ENCODE measurements at places on chromosomes 1 and 21.

DNA sequence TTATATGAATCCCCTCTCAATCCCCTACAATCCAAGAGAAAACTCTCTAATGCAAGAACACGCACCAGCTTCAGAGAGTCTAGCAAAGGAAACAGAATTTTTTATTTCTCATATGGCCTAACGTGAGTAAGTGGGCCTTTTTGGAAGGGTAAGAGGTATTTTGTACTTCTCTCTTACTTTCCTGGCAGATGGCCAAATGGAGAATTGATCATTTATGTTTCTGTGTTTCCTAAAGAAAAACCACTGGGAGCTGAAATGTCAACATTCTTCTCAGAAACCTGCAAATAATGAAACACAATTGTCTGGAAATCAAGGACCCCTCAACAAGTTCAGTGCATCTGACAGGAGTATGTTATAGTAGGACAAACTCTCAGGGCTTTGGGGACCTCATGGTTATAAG is 176.4 kb upstream of the C8B start:
- DNase-seq = no peak

DNA sequence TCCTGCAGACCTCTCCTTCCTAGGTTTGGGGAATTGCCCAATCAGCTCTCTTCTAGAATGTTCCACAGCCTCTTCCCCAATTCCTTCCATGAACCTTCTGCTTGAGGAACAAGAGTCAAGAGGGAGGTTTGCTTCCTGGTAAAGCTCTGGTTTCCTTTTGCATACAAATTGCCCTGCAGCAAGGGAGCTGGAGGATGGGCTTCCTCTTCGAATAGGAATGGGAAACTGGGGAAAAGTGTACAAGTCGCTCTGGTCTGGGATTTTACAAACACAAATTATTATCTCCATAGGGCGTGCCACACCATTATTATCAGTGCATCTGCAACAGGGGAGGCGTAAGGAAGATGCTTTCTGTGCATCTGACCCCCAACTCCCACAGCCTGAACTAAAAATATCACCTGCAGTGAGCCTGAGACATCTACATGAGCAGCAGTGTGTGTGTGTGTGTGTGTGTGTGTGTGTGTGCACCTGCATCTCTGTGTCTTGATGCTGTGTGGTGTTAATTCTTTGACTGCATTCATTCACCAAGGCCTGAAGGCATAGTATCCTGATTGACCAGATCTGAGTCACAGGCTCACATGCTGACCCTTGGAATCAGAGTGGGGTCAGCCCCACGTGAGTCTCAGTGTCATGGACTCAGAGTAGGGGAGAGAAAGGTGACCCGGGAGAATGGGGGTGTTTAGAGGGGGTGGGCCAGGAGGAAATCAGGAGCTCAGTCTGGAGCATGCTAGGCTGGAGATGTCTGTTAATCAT is 272.9 kb downstream of the KAZN start:
- no peak for DNase-seq

- DNase-seq = no peak
Measured at GRCh38 chr1:25467193-25467592, 36.5 kb downstream of the MACO1 start.

DNA sequence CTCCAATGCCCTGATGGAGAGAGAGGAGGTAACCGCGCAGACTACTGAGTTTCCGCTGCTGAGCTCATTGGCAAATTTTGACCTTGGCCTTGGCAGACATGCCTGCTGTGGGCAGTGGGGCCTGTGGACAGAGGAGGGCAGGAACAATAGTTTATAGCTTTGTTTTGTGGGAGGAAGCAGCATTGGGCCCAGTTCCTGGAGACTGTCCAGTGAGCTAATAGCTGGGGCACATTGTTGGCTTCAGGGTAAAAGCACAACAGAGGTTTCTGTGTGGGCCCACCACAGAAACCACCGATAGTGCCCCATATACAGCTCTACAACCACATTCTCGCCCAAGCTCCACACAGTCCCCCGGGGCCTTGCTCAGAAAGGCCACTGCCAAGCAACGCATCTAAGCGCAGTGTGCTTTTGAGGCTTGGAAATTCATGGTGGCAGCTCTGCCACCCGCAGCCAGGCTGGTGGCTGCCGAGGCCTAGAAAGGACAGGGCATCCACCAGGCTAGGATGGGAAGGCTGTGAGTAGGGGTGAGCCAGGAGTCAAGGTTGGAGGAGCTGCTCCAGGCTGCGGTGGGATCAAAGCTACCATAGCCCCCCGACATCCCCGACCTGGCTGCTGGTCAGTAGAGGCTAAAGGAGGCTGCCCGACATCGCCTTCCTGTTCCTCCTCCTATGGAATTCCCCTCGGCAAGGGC is 43.2 kb downstream of the NEK2 start:
- DNase-seq = no peak

- DNase-seq = no peak
Measured at GRCh38 chr21:16308269-16308668, 578.5 kb downstream of the USP25 start.

DNA sequence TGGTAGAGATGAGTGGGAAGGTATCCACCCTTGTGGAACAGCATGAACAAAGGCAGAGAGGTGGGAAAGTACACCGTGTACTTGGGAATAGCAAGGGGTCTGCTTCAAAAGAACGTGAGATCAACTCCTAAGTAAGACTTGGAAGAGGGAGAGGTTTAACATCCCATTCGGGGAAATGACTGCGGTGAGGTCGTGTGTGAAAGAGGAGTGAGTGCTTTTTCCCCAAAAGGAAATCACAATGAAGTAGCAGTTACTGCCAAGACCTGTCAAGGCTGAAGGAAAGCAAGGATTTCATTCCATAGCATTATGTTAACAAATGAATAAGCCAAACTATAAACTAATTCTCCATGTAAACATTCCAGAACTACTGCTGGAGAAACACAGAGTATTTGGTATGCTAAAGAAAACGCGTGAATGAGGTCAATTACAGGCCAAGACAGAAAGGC is 20.0 kb upstream of the SYDE2 start:
- no peak for DNase-seq

DNA sequence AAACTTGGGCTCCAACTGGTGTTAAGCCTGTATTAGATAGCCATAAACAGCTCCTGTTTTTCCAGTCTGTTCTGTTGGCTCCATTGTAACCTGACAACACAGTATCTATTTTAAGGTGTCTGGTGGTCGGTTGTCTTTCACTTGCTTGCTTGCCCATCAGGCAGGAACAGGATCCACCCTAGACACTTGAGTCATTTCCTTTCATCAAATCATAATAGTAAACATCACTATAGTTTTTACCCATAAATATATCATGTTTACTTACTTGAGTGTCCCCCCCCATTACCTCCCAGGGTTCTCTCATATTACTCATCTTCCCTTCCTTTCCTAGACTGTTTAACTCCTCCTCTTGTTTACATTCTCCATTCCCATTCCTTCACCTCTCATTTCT is 2.9 kb downstream of the DDI2 start:
- peak; percentile 46 for DNase-seq

DNA sequence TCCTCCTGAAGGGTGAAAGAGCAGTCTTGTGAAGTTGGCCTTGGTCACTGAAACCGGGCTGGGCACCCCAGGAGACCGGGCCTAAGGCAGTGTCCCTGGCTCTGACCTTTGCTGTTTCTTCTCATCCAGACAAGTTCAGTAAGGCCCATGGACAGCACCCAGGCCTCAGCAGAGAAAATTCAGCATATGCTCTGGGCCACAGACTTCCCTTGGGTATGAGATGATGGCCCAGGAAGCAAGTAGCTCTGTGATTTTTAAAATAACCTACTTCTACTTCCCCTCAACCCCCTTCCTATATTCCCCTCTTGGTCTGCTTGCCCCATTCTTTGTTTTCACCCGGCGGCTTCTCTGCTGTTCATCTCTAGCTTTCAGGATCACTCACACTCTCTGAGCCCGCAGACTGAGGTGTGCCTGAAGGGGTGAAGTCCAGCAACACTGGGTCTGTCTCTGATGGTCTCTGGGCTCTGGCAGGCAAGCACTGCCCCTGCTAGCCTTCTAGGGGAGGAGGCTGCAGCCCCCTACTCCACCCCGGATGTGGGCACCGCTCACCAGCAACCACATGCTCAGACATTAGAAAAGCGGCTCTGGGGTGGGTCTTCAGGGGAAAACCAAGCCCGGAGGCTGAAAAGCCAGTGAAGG is 2.9 kb upstream of the GPR25 start:
- peak; percentile 48 for DNase-seq

GRCh38 chr1:41537788-41538351 is 53.4 kb upstream of the EDN2 start:
- DNase-seq = no peak

GRCh38 chr1:34915521-34915920 is 13.9 kb downstream of the DLGAP3 start:
- no peak for DNase-seq

DNA sequence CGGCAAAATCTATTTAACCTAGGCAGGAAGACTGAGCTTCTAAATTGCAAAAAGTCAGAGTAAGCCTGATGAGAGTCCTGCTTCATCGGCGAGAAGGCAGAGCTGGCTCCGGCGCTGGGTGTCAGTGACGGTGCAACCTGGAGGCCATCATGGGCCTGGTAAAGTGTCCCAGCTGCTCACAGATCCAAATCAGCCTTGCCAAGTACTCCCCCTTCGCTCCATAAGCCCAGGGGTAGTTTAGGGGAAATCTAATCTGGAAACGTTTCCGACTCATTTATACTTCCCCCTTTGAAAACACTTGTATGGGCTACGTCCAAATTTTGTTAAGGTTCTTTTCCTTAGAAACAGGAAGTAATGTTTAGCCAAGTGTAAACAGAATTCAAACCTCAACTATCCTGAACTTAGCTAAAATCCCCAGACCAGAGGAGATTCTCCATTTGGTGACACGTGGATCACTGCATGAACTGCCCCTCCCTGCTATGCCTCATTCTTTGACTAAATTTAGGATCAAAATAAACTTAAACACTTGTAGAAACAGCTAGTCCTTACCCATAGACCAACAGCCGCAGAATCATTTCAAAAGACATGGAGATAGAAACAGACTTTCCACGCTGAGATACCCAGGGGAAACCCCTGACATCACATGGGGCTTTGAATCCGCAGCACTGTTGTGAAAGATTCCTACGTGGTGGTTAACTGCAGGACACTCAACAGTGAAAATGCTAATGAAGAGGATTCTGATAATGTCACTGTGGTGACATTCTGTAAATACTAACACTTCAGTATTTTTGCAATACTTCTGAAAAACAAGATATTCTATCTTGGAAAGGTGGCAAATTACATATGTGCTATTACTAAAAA is 172.7 kb downstream of the TGFBR3 start:
- peak; percentile 64 for DNase-seq

- no peak for DNase-seq
Measured at GRCh38 chr1:66723985-66724384, 28.3 kb upstream of the DYNLT5 start.

DNA sequence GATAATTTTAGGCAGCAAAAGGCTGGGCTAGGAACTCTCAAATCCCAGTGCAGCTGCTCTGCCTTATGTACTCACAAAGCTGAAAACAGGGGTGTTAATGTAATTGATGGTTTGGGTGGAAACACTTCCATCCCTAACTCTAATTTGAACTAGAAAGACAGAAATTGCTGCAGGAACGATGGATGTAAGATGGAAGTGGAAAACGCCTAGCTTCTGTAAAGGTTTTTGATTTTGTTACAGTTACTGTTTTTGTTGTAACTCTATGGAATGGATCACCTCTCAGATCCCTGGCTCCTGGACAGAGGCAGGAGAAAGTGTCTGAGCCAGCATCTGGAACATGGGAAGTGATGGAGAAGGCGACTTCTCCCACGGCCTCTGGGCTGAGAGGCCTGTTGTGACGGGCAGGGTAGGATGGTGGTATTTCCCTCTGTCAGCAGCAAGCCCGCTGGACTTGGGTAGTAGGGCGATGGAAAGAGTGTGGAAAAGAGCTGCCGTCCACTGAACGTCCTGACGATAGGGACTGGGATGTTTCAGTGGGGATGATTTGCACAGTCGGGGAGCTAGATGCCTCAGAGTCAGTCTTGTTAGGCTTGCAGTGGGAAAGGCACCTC is 1.6 kb downstream of the TRAF5 start:
- no peak for DNase-seq

- no peak for DNase-seq
Measured at GRCh38 chr1:178055779-178056471, 38.0 kb upstream of the RASAL2 start.

DNA sequence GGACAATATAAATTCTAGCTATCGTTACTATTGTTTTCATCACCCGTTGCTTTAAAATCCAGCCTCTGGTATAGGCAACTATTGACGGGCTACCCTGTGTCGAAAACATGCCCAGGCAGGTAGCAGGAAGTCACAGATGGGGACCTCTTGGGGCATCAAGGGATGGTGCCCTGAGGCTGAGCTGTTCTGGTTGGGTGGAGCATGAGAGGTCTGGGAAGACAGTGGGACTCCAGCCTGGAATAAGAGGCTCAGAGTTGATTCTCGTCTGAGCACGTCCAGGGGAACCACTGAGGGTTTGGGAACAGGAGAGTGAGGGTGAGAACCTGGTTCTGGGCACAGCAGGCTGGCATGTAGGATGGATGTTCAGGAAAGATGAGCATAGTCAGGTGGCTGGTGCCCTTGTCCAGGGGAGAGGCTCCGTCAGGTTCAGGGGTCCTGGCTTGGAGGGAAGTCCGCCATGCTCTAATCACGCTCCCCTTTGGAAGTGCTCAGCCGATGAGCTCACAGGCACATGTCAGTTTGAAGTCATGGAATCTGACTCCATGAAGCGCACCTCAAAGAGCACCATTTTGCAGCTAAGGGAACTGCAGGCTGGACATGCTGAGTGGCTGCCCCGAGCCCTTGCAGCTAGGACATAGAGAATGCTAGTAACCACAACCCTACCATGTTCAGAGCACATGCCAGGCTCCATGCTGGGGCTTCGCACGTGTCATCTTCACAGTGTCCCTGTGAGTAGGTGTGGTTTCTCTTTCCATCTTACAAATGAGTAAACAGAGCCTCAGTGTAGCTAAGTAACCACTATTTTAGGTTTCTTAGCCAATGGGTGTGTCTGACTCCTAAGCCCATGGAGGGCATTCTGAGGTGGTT is 21.0 kb downstream of the PCSK9 start:
- no peak for DNase-seq

GRCh38 chr1:42368096-42368795 is 12.3 kb upstream of the RIMKLA start:
- DNase-seq = no peak

- DNase-seq = no peak
Measured at GRCh38 chr1:82268826-82269225, 468.1 kb downstream of the ADGRL2 start.

- DNase-seq = no peak
Measured at GRCh38 chr1:205118752-205119151, 3.0 kb downstream of the RBBP5 start.

DNA sequence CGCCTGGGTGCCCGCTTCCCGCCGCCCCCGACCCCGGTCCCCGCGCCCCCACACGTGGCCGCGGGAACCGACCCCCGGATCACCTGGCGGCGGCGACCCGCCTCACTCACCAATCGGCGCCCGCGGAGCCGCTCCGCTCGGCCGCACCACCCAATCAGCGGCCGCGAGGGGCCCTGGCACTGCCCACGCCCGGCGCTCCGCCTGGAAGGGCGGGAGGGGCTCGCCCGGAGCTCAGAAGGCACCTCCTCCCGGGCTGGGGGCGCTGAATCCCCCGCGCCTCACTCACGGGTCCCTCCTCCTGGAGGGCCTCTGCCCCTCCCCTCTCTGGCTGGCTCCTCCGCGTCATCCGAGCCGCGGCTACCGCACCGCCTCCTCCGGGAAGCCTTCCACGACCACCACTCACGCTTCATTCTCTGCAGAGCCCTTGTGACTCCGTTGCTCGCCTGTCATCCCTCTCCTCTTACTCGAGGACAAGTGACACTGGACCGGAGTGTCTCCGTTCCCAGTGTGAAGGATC is 374 bp downstream of the SH2D5 start:
- DNase-seq = peak; percentile 65

GRCh38 chr1:246761396-246761795 is 37.2 kb downstream of the SCCPDH start:
- no peak for DNase-seq

GRCh38 chr1:226884966-226885820 is 14.8 kb downstream of the PSEN2 start:
- no peak for DNase-seq

- no peak for DNase-seq
Measured at GRCh38 chr1:244022311-244022710, 28.8 kb upstream of the ZBTB18 start.

All from CD4-positive, alpha-beta T cell treated with Interleukin-21 for 1 hour (primary cell).